Heart right ventricle (tissue), 16 donors: ENCODE measurements at places on chromosomes 3 and 15. TPM values are rescaled to one million over a fixed set of nuclear protein-coding genes. Genes with fewer than 3 reads are reported as not detected.
A peak's percentile ranks its signal among the peaks of the same experiment; 100 is the strongest.

GRCh38 chr15:77608774-77609173 lies 23.9 kb downstream of the LINGO1 start:
- H3K27ac ChIP-seq = no peak overlapping the region
- DNase-seq = no peak
- H3K4me3 ChIP-seq = no peak overlapping the region
- peaks cover 5% of the 10 kb centered on the region for H3K4me1 ChIP-seq
- H3K36me3 ChIP-seq = no peaks in the 10 kb centered on the region
- no peaks in the 10 kb centered on the region for H3K27me3 ChIP-seq

Gene HRG
- 0.20 TPM for total RNA-seq

Gene ECE2
- total RNA-seq = 0.28 TPM

DNA sequence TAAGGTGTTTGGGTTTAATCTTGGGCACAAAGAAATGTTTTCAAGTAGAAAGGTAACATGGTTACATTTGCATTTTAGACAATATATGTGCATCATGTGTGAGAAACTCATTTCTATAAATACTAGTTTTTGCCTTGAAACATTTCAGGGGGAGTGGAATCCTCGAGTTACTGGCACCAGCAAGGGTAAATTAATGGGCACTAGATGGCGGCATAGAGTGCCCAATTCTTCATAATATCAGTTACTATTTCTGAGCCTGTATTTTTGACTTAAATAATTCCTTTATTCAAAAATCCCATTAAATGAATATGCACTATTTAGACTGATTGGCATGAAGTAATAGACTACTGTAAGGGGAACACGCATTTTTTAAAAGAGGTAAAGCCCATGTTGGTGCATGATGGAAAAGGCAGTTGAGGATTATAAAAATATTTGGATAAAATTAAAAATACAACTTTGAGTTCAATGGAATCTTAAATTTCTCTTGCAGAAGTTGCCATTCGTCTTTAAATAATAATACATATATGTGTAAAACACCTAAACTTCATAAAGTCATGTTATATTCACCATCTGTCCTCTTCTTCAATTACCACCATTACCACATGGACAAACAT lies 106.3 kb downstream of the ZBTB20 start:
- no peak overlapping the region for H3K4me3 ChIP-seq
- DNase-seq = no peak
- H3K27me3 ChIP-seq = no peaks in the 10 kb centered on the region
- no peak overlapping the region for H3K27ac ChIP-seq

Gene GATM
- 28.5 TPM for total RNA-seq

GRCh38 chr15:52417957-52418356 lies 110.7 kb downstream of the MYO5A start:
- DNase-seq = no peak
- H3K4me3 ChIP-seq = no peak overlapping the region
- no peaks in the 10 kb centered on the region for H3K4me1 ChIP-seq
- H3K27ac ChIP-seq = no peak overlapping the region

DNA sequence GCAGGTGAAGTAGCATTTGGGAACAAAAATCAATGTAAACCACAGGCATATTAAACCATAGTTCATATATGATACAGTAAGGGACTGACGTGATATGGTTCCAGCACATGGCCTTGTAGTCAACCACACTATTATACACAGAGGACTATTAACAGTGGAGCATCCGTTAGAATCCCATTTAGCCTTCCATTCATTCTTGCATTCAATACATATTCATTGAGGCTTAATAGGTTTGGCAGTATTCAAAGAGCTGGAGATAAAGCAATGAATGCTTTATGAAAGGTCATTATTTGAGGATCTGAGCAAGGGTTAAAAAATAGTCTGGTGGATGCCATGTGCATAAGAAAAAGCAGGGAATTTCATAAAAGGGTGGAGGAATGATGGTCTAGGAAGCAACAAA lies 89.1 kb downstream of the MME start:
- H3K27ac ChIP-seq = no peak overlapping the region
- no peaks in the 10 kb centered on the region for H3K4me1 ChIP-seq
- H3K36me3 ChIP-seq = no peaks in the 10 kb centered on the region
- DNase-seq = no peak
- no peaks in the 10 kb centered on the region for H3K27me3 ChIP-seq
- H3K4me3 ChIP-seq = no peak overlapping the region

Gene SYNPR
- total RNA-seq = 0.42 TPM

- H3K4me1 ChIP-seq = peaks cover 14% of the 10 kb centered on the region
- no peaks in the 10 kb centered on the region for H3K27me3 ChIP-seq
- H3K27ac ChIP-seq = no peak overlapping the region
- no peak for DNase-seq
- no peak overlapping the region for H3K4me3 ChIP-seq
Measured at GRCh38 chr3:185212086-185212485, 41.8 kb downstream of the EHHADH start.

DNA sequence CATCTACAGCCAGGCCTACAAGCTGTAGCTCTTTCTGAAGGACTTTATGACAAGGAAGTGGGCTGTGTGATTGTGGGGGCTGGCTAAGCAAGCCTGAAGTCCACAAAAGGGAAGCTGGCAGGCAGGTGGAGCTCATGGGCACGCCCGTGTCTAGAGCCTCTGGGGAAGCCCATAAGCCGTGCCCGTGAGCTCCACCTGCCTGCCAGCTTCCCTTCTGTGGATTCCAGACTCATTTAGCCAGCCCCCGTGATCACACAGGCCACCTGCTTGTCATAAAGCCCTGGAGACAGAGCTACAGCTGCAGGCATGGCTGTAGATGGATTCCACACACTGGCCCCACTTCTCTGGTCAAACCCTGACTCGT lies 15.2 kb downstream of the EFCC1 start:
- no peaks in the 10 kb centered on the region for H3K36me3 ChIP-seq
- H3K27ac ChIP-seq = peak overlapping the region; percentile 83
- H3K4me1 ChIP-seq = peaks cover 68% of the 10 kb centered on the region
- H3K27me3 ChIP-seq = no peaks in the 10 kb centered on the region
- DNase-seq = no peak

GRCh38 chr3:59793976-59794375 lies 744.2 kb upstream of the CFAP20DC start:
- no peaks in the 10 kb centered on the region for H3K27me3 ChIP-seq
- DNase-seq = no peak
- H3K4me1 ChIP-seq = no peaks in the 10 kb centered on the region
- H3K27ac ChIP-seq = no peak overlapping the region
- H3K36me3 ChIP-seq = no peaks in the 10 kb centered on the region

Gene CAMK2N2
- total RNA-seq = not detected

Gene PRICKLE2
- 6.4 TPM for total RNA-seq

DNA sequence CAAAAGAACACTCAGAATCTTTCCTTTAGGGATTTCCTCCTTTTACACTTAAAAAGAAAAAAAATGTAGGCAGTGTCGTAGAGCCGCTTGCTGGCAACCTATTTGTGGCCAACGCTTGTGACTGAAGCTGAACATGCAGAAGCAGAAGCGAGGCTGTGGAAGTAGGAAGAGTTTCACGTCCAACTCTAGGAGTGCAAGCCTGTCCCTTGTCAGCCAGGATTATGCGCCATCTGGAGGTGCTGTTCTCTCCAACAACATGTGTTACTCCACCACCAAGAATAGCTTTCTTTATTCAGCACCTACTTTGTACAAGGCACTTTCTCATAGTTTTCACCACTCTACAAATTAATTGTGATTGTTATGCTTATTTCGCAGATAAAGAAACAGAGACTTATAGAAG lies 223.2 kb upstream of the LMCD1 start:
- H3K4me3 ChIP-seq = no peak overlapping the region
- no peak for DNase-seq
- peaks cover 10% of the 10 kb centered on the region for H3K4me1 ChIP-seq
- H3K36me3 ChIP-seq = no peaks in the 10 kb centered on the region

DNA sequence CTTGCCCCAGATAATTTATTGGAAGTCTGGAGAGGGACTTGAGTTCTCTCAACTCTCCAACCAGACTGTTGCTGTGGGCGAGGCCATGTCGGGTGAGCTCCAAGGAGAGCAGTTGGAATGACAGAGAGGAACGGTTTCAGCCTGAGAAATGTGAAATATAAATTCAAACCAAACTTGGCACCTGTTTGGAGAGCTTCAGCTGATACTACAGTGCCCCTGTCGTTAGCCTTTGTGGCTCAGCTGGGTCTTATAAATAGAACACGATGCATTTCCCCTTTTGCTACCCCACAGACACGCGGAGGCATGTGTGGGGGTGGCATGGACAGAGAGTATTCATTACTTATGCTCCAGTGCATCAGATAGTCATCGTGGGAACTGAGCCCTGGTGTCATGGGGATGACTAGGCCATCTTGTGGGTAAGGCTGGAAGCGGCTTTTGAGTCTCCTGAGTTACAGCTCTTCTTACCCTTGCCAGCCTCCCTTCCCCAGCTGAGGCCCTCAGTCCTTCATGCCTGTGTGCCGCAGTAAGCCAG lies 15.6 kb downstream of the SMAD3 start:
- peak overlapping the region; percentile 70 for H3K27ac ChIP-seq
- DNase-seq = peak; percentile 37
- H3K4me3 ChIP-seq = no peak overlapping the region
- peaks cover 89% of the 10 kb centered on the region for H3K4me1 ChIP-seq

GRCh38 chr15:74191798-74192197 lies 10.8 kb downstream of the STRA6 start:
- H3K36me3 ChIP-seq = no peaks in the 10 kb centered on the region
- DNase-seq = no peak
- H3K4me1 ChIP-seq = peaks cover 17% of the 10 kb centered on the region
- H3K4me3 ChIP-seq = no peak overlapping the region

Gene GOLGA8T
- total RNA-seq = 0.91 TPM

- H3K27me3 ChIP-seq = no peaks in the 10 kb centered on the region
- peak; percentile 62 for DNase-seq
- no peaks in the 10 kb centered on the region for H3K4me1 ChIP-seq
Measured at GRCh38 chr3:13223574-13224237, 150.5 kb upstream of the IQSEC1 start.

Gene FBXO40
- total RNA-seq = 238 TPM

- peaks cover 14% of the 10 kb centered on the region for H3K36me3 ChIP-seq
- no peak overlapping the region for H3K27ac ChIP-seq
- DNase-seq = no peak
- H3K4me1 ChIP-seq = peaks cover 15% of the 10 kb centered on the region
- H3K4me3 ChIP-seq = no peak overlapping the region
- H3K27me3 ChIP-seq = no peaks in the 10 kb centered on the region
Measured at GRCh38 chr3:64144241-64144900, 80.9 kb downstream of the PRICKLE2 start.

DNA sequence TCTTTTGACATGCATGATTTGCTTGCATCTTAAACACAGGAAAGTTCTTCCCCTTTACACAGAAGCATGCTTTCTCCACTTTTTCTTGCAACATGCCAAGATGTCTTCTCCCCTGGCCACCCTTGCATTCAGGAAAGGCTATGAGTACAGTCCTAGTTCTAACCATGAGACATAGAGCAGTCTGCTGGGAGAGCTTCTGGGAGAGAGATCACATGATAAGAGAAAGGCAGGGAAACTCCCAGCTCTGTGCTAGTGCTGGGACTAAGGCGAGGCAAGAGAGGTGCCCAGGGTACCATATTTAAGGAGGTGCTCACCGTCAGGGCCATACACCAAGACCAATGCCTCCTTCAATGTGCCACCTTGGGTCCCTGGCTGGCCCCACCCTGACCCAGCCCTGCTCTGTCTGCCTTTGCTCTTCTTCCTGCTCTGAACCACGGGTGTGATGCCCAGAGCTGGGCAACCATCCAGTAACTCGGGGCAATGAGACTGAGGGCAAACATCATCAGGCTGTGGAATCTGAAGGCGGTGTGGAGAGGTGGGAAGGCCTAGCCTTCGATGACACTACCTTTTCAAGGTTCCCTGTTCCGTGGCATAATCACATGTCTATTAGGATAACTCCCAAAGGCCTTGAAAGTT lies 77.4 kb upstream of the PRR20G start:
- H3K27ac ChIP-seq = no peak overlapping the region
- H3K4me1 ChIP-seq = no peaks in the 10 kb centered on the region
- no peaks in the 10 kb centered on the region for H3K36me3 ChIP-seq
- peaks cover 13% of the 10 kb centered on the region for H3K27me3 ChIP-seq
- no peak overlapping the region for H3K4me3 ChIP-seq
- DNase-seq = no peak

Gene COL6A6
- 1.1 TPM for total RNA-seq

DNA sequence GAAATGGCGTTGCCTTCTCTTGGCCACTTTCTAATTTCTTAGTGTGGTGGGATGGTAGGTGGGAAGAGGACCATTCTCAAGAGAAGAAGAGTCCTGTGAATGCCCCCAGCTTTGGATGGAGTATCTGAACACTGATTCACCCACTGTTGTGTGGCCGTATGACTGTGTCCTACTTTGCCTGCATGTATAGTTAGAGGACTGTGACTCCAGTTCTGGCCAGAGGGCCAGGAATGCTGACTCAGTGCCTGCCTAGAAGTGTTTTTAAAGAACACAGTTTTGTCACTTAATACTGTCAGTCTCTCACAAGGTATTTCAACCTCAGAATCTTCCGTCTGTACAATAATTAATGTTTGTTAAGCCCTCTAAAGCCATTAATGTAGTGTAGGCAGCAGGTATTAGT lies 2.1 kb downstream of the SEC61A1 start:
- H3K27me3 ChIP-seq = no peaks in the 10 kb centered on the region
- H3K36me3 ChIP-seq = no peaks in the 10 kb centered on the region
- H3K4me3 ChIP-seq = no peak overlapping the region

Gene ADAMTS7
- total RNA-seq = 41.2 TPM

DNA sequence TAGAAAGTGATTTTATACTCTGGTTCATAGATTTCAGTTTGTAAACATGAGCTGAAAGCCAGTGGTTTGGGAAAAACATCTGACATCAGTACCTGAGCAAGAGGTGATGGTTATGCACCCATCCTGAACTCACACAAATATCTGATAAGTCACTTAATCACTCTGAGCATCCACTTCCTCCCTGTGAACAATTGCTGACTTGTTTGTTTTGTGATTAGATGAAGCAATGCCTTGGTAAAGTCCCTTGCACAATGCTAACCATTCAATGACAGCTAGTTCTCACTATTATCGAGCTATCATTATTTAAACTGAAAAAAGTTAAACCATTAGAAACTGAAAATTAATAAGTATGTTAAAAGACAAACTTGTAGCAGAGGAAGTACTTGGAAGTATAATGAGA lies 303.0 kb downstream of the PLOD2 start:
- no peak for DNase-seq
- no peaks in the 10 kb centered on the region for H3K27me3 ChIP-seq

- H3K27ac ChIP-seq = no peak overlapping the region
- no peak overlapping the region for H3K4me3 ChIP-seq
- H3K36me3 ChIP-seq = no peaks in the 10 kb centered on the region
Measured at GRCh38 chr15:67083135-67083762, 17.8 kb downstream of the SMAD3 start.

- peak within 1 kb of the TSS; percentile 94 for H3K27ac ChIP-seq
- peak within 1 kb of the TSS; percentile 97 for H3K4me3 ChIP-seq
Measured at GRCh38 chr15:30991255-30992235, at the start of gene MTMR10. MTMR10 (minus strand) TSS chr15:30991628; CDS start chr15:30991506, 122 bp downstream.

Gene ZNF80
- total RNA-seq = not detected

DNA sequence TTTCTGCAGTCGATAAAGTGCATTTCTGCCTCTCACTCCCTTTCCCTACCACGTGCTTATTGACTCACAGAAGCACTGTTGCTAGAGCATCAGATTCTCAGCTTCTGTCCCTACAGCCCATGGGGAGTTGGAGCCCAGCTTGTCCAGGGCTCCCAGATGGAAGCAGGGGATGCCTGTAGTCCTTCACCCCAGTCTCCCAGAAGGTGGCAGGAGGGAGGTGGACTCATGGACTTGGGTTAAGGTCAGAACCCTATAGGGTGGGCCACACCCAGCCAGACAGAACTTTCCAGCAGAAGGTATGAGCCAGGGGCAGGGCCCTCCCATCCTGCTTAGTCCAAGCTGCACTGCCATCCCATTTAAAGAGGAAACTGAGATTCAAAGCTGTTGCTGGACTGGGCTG lies 33.1 kb upstream of the SEMA3F start:
- H3K27ac ChIP-seq = no peak overlapping the region
- no peak overlapping the region for H3K4me3 ChIP-seq
- H3K4me1 ChIP-seq = peaks cover 2% of the 10 kb centered on the region
- H3K36me3 ChIP-seq = peaks cover 8% of the 10 kb centered on the region
- no peak for DNase-seq
